ENCODE measurements at places on chromosomes 3 and 15.
A peak's percentile ranks its signal among the peaks of the same experiment; 100 is the strongest.

DNA sequence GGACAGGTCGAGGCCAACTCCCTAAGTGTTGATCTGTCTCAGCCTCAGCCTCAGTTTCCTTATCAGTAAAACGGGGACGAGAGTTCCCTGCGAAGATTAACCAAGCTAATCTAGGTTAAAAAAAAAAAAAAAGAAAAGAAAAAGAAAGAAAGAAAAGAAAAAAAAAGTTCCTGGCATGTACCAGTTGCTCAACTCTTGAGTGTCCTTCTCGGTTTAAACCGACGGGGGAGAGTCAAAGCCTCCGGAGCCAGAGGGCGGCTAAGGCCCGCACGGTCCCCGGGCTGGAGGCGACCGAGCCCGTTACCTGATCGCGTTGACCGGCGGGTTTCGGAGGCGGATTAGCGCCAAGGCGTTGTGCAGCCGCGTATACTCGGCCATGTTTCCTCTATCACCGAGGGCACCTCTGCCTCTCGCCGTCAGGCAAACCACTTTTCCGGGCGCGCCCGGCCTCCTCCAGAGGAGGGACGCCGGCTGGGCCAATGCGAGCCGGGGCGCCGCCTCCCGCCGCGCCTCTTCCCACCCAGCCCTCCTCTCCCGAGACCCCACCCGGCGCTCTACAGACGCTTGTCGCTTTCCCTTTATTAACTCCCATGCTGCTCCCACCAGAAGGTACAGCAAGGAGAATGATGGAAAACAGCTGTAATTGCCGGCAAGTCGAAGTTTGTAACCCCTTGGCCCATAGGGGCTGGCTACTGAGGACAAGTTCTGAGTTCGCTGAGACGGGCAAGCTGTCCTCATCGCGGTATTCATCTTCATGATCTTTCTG, at the start of gene EHHADH:
EHHADH (minus strand) TSS at position 405 of the 766 bp plus-strand sequence; CDS start at position 378, 27 bp downstream.
- peak; percentile 39 for DNase-seq

GRCh38 chr3:152317956-152318355, 49.2 kb downstream of the MBNL1 start:
- no peak for DNase-seq

GRCh38 chr15:67109141-67110034, 44.0 kb downstream of the SMAD3 start:
- DNase-seq, result peak; percentile 38

DNA sequence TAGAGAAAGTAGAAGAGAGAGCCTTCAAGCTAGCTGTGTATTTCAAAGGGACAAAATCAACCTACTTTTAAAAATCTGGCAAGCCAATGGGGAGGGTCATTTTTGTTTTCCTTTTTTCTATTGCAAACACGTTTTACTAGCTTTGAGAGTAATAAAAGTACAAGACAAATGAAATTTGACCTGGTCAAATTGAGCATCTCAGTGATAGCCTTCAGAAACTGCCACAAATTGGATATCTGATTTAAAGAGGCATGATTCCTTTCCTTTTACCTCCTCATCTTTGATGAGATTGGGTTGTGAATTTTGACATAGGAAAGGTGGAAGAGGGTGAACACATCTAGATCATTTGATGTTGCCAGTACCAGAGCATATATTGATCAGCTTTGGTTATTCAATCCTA, 53.6 kb upstream of the RBMS3 start:
- DNase-seq, result no peak

DNA sequence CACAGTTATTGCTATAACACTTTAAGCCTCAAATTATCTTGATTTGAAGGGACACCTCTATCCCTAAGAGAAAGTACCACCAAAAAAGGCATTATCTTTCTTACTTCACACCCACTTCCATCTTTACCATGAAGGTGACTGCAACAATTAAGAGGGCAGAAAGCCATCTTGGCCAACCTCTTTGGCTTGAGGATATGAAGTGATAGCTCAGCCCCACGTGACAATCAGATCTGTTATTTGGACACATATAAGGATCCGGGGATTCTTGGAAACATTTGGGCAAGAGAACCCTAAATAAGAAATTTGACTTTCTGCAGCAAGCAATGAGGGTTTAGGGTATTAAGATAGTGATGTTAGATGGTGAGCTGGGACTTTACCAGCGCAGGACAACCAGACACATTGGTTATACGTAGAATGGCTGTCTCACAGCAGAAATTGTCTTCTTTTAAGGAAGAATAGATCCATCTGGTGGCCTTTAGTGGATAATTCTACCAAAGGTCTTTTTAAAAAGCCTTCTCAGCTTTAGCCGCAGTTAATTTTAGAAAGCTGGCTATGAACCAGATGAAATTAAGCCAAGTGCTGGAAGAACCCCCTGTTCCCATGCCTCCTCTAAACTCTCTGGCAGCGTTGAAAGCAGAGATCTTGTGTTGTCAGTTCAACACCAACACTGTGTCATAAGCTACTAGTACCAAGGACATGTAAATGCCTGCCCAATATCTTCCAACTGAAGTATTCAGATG, 12.3 kb downstream of the HCLS1 start:
- DNase-seq, result no peak

- DNase-seq, result no peak
These were observed 31.1 kb downstream of the OXSM start for GRCh38 chr3:25820816-25821486.

DNA sequence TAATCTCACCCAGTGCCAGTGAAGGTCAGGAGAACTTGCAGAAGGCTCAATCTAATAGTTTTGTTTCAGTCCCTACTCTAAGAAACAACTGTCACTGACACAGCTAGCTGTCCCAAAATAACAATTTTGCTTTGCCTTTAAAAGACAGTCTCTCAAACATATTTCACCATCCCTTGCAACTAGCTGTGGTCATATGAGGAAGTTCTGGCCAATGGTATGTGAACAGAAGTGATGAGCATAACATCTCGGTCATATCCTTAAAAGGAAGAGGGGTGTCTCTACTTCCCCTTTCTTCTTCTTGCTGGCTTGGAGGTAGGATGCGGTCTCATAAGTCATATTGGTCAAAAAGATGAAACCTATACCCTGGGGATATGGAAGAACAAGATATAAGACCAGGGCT, 198.1 kb downstream of the NEK10 start:
- DNase-seq, result no peak

DNA sequence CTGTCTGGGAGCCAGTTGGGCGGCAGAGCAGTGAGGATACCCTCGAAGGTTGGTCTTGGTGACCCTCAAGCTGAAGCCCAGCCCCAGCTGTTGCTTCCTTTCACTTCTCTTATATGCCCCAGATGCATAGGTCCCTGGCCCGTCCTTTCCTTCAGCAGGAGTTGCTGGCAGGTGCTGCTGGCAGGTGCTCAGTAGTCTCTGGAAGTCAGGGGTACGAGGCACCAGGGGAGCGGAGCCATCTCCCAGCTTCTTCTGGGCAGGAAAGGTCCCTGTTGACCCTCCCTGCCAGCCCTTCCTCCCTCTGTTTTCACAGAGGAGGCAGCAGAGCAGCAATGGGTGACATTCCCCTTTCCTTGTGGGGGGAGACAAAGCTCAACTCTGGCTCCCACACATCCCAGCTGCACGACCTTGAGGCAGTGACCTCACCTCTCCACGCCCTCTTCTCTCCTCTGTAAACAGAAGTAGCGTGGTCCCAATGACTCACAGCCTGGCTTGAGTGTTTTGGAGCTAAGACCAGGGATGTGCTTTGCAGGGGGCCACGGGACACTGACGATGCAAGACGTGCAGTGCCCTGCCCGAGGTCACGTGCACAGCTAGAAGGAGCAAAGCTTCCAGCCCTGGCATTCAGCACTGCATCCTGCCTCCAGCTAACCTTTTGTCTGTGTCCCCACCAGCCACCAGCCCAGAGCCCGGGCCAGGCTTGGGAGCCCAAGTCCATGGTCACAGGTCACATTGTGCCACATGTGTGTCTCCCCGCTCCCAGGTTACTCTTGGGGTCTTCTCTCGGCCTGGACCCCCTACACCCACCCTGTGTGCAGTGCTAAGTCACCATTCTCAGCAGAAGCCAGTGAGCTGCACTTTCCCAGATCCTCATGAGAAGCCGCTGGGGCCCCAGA, 49.7 kb downstream of the SLC6A6 start:
- no peak for DNase-seq

DNA sequence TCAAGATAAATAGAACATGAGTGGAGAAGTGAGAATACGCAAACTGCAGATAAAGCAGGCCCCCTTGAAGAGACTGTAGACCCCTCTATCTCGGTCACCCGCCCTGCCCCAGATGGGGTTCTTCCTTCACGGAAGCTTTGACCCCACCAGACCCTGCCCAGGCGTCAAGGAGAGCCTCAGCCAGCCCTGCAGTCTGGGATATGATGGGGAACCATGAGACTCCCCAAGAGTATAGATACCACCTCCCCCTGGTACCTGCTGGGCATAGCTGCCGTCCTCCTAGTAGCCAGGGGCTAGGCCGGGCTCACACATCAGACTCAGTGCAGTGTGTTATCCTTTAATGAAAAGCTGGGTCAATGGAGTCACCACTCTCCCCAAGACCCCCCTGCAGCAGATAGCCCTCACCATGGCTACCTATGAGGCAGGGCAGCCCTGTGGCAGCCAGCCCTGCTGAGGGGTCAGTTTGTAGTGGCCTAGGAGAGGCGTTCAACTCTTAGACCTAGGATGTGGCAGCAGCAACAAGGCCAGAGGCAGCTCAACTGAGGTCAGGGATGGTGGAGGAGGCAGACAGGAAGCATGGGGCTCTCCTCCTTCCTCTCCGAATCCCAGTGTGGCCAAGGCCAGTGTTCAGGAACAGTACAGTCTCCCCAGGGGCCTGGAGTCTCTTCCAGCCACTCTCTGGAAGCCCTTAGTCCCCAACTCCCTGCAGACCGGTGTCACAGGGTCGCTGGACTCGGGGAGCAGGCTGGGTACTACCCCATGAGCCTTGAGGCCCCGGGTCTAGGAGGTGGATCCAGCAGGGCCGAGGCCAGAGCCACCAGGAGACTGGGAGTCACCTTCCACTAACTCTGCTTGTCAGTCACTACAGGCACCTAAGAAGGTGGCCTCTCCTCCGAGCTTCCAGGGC, 26.1 kb downstream of the PLXNB1 start:
- no peak for DNase-seq

GRCh38 chr3:75001330-75001729, 386.9 kb upstream of the CNTN3 start:
- DNase-seq, result no peak

GRCh38 chr3:185959609-185960521, 22.1 kb upstream of the TRA2B start:
- DNase-seq, result no peak

GRCh38 chr15:71596672-71597071, 213.7 kb upstream of the NR2E3 start:
- DNase-seq, result peak; percentile 31

DNA sequence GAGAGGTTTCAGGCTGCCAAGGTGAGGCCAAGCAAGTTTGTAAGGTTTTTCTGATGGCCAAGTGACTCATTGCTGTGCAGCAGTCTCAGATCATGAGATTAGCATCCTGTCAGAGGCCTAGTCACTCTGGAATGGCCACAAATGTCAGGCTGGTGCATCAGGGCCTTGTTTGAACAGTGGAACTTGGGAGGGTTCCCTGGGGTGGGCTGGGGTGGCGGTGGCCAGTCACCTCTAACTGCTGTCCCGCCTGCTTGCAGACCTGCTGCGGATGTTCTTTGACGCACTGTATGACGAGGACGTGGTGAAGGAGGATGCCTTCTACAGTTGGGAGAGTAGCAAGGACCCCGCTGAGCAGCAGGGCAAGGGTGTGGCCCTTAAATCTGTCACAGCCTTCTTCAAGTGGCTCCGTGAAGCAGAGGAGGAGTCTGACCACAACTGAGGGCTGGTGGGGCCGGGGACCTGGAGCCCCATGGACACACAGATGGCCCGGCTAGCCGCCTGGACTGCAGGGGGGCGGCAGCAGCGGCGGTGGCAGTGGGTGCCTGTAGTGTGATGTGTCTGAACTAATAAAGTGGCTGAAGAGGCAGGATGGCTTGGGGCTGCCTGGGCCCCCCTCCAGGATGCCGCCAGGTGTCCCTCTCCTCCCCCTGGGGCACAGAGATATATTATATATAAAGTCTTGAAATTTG, 2.8 kb upstream of the FAM131A start:
- no peak for DNase-seq

GRCh38 chr15:99451484-99451883, 114.3 kb upstream of the MEF2A start:
- no peak for DNase-seq

DNA sequence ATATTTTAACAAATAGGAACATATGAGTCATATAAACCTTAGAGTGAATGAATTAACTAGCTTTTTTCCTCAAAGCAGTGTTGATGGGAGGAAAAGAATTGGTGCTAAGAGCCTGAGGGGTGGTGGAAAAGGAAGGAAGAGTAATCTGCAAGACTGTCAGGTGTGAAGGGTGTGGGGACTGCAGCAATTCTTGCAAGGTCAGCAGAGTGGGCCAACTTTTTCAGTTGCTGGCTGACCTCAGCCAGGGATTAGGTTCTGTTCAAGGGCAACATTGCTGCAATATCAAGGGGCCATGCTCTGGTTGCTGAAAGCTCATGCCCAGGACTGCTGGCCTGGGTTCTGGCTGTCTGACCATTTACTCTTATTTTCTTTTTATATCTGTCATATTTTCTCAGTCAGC, 23.0 kb upstream of the CLRN1 start:
- DNase-seq, result no peak

GRCh38 chr15:83155942-83156341, 48.5 kb downstream of the TM6SF1 start:
- no peak for DNase-seq

- no peak for DNase-seq
These were observed 132.2 kb downstream of the WDR72 start for GRCh38 chr15:53627279-53627678.

DNA sequence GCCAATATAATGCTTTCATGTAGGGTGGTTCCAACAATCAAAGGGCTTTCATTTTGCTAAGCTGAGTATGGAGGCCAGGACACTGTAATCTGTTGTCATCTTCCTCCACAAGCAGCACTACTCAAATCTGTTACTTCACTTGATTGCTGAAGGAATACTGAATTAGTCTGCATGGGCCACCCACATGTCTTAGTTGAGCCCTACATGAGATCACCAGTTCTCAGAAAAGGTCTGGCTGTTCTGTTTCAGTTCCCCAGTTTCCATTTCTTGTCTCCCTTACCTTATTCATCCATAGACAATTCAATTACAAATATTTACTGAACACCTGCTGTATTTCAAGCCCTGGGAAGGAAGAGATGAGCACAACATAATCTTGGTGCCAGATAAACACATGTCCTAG, 119.2 kb downstream of the FHIT start:
- DNase-seq, result no peak

DNA sequence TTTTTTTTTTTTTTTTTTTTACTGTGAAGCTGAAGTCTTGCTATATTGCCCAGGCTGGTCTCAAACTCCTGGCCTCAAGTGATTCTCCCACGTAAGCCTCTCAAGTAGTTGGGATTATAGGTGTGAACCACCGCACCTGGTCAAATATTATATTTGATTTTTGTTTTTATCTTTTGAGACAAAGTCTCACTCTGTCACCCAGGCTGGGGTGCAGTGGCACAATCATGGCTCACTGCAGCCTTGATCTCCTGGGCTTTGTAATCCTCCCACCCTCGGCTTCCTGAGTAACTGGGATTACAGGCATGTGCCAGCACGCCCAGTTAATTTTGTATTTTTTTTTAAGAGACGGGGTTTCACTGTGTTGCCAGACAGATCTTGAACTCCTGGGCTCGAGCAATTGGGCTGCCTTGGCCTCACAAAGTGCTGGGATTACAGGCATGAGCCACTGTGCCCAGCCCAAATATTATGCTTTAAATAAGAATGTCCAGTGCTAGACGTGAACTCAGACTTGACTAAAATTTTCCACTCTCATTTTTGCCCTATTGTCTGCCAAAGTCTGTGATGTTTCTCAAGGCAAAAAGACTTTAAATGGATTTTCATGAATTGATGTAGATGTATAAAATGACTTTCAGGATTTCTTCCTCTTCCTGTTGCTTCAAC, 33.4 kb upstream of the CRBN start:
- no peak for DNase-seq

All from hypothalamus (tissue), 51 donors.